ENCODE measurements at places on chromosomes 7 and 10. TPM values are rescaled to one million over a fixed set of nuclear protein-coding genes. Genes with fewer than 3 reads are reported as not detected.

Gene SFXN3
- total RNA-seq = 48.8 TPM

DNA sequence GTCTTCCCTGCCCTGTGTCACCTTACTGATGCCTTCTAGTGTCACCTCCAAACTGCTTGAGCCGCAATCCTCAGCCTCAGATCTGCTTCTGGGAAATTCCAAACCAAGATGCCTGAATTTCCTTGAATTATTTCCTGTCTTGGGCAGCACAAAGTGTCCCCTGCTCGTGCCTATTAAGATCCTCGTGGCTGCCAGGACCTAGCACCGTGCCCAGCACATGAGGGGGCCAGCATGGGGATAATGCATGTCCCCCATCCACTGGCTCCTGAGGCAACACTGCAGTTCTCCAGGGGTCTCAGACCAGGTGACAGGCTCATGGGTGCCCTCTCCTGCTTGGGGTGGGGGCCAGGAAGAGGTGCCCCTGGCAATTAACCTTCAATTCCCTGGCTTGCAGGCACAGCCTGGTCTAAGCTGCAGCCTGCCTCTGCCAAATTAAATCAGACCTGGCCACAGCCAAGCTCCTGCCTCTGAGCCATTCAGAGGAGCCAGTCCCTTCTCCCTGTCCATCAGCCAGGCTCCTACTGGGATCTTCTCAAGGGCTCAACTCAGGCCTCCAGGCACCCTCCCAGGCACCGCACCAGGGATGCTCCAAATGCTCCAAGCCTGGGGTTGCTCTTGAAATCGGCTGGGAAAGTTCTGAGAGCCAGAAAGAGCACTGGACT, 146.6 kb downstream of the SH3PXD2A start:
- no peak overlapping the region for H3K27ac ChIP-seq
- DNase-seq = no peak
- peaks cover 6% of the 10 kb centered on the region for H3K4me1 ChIP-seq
- H3K27me3 ChIP-seq = no peaks in the 10 kb centered on the region
- no peak overlapping the region for H3K4me3 ChIP-seq
- no peaks in the 10 kb centered on the region for H3K36me3 ChIP-seq

Gene RBM48
- total RNA-seq = 18.5 TPM

Gene TBC1D12
- total RNA-seq = 0.12 TPM

Gene MMRN2
- not detected for total RNA-seq

DNA sequence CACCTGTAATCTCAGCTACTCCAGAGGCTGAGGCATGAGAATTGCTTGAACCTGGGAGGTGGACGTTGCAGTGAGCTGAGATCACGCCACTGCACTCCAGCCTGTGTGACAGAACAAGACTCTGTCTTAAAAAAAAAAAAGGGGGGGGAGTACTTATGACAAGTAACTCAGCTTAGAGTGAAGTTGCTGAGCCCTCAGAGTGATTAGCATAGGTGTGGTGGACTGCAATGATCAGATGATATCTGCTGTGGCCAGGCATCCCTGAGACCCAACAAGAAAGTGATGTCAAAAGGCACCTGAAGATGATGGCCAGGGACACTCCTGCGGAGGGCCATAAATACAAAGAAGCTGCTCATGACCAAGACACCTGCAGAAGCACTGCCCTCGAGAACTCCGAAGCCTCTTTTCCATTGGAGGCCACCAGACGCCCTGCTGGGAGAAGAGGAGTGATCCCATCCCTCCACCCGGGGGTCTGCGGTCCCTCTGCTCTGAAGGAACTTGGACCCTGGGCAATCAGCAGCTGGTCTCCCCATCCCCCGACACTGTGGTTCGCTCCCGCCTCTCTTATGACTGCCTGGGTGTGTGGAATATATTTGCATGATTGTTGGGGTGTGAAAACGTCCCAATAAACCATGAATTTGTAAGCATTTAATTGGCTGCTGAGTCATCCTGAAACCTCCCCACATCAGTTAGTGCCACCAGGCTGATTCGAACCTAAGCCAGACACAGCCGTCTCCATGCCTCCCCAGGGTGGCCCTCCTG, 46.0 kb downstream of the RASGEF1A start:
- H3K36me3 ChIP-seq = peaks cover 1% of the 10 kb centered on the region
- peaks cover 18% of the 10 kb centered on the region for H3K4me1 ChIP-seq
- peaks cover 9% of the 10 kb centered on the region for H3K27me3 ChIP-seq
- H3K27ac ChIP-seq = no peak overlapping the region
- no peak overlapping the region for H3K4me3 ChIP-seq
- DNase-seq = peak; percentile 39

DNA sequence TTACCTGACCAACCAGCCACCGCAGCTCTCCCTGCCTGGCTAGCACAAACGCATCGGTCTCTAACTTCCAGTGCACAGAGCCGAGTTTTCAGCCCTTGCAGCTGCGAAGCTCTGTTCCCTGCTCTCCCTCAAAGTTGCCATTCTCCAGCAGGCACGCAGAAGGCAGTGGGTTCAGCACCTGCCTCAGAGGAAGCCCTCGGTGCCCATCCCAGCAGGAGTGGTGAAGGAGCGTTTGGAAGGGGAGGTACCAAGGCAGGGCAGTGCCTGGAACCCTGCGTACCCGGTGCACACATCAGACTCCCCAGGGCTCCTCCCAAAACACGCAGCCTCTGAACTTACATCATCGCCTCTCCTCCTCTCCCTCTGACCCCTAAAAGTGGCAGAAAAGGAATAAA, 1.7 kb upstream of the STK32C start:
- no peaks in the 10 kb centered on the region for H3K36me3 ChIP-seq
- H3K4me1 ChIP-seq = peaks cover 9% of the 10 kb centered on the region
- no peak for DNase-seq
- H3K4me3 ChIP-seq = no peak overlapping the region

DNA sequence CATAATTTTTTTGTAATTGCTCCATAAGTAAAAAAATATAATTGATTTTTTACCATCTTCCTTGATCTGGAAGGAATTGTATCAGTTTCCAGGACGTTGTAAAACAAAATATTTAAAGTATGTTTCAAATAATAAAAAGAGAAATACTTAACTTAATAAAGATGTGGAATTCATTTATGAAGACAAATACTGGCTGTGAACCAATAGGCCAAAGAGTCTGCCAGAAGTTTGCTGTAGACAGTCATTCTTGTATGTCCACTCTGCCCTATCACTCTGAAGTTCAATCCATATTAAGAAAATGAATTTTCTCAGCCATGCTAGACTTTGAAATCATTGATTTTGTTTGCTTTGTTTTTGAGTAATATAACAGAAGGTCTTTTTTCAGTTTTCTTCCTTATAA, 256.4 kb downstream of the TRIL start:
- no peak for DNase-seq
- no peaks in the 10 kb centered on the region for H3K4me1 ChIP-seq
- H3K27me3 ChIP-seq = no peaks in the 10 kb centered on the region
- H3K27ac ChIP-seq = no peak overlapping the region
- no peak overlapping the region for H3K4me3 ChIP-seq
- no peaks in the 10 kb centered on the region for H3K36me3 ChIP-seq

Gene ZNF239
- not detected for total RNA-seq

- H3K27me3 ChIP-seq = no peaks in the 10 kb centered on the region
- H3K4me3 ChIP-seq = no peak overlapping the region
- H3K4me1 ChIP-seq = no peaks in the 10 kb centered on the region
- no peaks in the 10 kb centered on the region for H3K36me3 ChIP-seq
- no peak overlapping the region for H3K27ac ChIP-seq
Observed at GRCh38 chr10:44143556-44143955, 241.3 kb downstream of the CXCL12 start.

Gene LIPF
- total RNA-seq = not detected

Gene COL28A1
- total RNA-seq = not detected

Data from activated CD8-positive, alpha-beta memory T cell treated with anti-CD3 and anti-CD28 coated beads, Interleukin-2, amount 10 ng/mL, durations not matched to agents 7 days and 5 days (primary cell).